Left cardiac atrium (tissue), 4 donors: ENCODE measurements at places on chromosomes 5 and 9. TPM values are rescaled to one million over a fixed set of nuclear protein-coding genes. Genes with fewer than 3 reads are reported as not detected.

The KIF24 gene
- total RNA-seq = 0.34 TPM

DNA sequence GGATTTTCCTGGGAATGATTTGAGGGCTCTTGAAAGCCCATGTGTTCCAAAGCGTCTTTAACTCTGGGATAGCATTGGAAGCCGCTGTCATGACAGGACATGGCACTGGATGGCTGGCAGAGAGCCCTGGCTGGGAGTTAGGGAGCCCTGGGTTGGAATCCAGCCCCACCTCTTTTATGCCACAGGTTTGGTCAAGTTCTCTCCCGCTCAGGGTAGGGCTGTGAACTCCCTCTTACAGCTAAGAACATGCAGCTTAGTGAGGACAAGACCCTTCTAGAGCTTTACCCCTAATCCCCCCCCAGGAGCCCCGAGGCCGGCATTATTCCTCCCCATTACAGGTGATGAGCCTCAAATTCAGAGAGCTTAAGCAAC is 37.2 kb downstream of the OLFML2A start:
- peak; percentile 4 for DNase-seq

The SLCO6A1 gene
- not detected for total RNA-seq

DNA sequence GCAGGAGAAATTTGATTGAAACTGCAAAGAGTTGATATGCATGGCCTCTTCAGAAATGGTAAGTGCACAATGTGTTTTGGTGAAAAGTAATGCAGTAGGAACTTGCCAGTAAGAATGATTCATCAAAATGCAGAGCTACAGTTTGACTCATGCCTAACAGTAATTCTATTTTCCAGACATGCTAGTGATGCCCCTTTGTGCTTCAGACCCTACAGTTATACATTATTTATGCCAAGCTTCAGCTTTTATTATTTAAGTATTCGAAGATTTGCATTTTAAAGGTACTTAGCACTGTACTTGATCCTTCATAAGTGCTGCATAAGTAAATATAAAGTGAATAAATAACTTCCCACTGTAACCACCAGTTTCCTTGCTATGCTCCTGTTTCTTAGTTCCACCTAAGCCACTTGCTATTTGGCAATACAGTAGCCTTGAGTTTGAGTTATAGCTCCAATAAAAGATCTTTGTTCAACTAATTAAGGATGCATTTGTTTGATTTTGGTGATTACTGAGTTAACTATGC is 3.6 kb upstream of the SPATA31E1 start:
- DNase-seq = no peak

The DNAI1 gene
- not detected for total RNA-seq

DNA sequence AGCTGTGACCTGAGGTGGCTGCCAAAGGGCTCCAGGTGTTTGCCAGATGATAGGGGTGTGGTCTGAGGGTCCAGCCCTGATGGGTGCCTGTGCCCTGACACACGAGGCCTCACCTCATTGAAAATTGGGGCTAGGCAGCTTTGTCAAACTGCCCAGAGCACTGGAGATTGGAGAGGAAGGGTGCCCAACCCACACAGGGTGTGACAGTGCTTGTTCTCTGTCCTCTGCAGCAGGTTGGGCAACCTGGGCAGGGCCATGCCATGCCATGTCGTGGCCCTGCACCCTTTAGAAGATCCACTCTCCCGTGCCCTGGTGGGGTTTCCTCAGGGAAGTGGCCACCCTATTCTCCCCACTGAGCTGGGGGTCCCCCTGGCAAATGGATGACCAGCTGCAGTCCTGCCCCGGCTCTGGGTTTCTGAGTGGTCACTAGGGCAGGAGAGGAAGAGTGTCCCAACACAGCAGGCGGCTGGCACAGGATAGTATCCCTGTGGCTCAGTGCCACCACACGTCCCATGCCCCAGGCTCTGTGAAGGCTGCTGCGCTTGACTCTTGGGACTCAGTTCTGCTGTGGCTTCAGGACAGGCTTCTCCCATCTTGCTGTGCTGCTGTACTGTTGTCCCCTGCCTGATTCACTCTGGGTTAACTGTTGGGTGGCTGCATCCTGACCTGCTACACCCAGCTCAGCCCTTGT is 100.8 kb upstream of the PITX1 start:
- no peak for DNase-seq

GRCh38 chr9:3784641-3785040 is 258.8 kb upstream of the RFX3 start:
- DNase-seq = no peak

The EPB41L4B gene
- total RNA-seq = 19.4 TPM

- DNase-seq = no peak
These were observed 139.8 kb upstream of the SPEF2 start for GRCh38 chr5:35477911-35478310.

The SLC34A1 gene
- not detected for total RNA-seq

- no peak for DNase-seq
These were observed 22.4 kb upstream of the RASGRF2 start for GRCh38 chr5:80937584-80938356.

DNA sequence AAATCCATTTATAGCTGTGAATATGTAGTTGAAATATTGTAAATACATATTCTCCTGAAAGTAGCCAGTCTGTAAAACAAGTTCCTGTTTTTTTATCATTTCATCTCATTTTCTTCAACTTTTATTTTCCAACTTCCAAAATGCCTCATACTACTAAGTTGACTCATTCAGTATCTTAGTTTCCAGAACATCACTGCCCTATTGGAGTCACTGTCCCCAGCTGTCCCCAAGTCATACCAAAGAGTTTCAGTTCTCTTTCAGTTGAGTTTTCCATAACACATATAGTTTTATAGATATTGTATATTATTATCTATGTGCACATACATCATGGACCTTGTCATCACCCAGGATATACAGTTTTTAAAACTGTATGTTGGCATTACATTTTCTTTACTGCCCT is 261.7 kb downstream of the CDH12 start:
- no peak for DNase-seq

GRCh38 chr5:167513381-167513780 is 778.1 kb upstream of the WWC1 start:
- DNase-seq = no peak

The PDE6A gene
- 0.16 TPM for total RNA-seq

DNA sequence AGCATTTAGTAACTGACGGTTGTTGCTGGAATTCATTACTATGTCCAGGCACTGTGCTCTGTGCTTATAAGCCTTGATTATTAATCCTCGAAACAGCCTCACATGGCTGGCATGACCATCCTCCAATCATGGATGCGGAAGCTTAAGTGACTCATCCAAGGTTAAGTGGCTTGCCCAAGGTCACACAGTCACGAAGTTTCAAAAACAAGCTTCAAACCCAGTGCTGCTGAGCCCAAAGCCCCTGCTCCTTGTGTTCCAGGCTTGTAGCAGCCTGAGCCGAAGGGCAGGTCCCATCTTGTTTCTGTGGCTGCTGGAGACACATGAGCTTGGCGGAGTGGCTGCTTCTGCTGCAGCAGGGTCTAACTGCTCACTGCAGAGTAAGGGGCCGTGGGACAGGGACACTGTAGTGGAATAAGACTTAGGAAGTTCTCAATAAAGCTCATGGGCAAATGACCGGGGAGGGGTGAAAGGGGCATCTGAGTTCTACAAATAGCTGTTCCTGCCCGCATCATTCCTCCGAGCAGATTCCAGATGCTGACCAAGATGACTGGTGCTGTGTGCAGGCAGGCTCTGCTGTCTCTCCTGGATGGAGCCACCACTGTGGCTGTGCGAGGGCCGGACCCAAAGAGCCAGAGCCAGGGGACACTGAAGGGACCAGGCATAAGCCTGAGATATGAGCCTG is 32.4 kb downstream of the WHRN start:
- no peak for DNase-seq

- DNase-seq = no peak
These were observed 215.3 kb upstream of the S1PR3 start for GRCh38 chr9:88775966-88776365.

GRCh38 chr9:76662476-76663281 is 101.6 kb upstream of the PCA3 start:
- no peak for DNase-seq

The BTNL3 gene
- total RNA-seq = not detected

The CKMT2 gene
- total RNA-seq = 742 TPM

DNA sequence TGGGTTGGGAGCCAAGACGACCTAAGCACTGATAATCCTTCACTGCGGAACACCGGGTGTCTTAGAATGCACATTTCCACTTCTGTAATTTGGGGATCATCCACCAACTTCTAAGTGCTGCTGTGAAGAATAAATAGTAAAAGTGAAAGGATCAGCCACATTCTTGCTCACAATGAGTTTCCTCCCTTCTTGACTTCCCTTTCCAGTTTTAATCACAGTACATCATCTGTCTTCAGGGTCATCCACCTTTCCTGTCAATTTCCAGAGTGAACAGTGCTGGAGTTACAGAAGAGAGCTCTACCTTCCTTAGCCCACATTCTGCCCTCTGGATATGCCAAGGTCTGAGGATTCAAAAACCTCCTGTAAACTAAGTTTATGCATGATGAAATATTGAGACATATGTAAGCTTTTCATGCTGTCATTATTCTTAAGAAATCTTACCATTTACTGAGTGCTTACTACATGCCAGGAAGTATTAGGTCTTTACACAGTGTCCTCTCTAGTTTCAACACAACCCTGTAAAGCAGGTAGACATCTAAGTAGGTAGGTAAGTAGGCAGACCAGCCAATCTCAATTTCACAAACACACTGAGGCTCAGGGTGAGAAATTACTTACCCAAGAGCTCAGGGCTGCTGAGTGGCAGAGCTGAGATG is 105.2 kb downstream of the CDK5RAP2 start:
- DNase-seq = no peak

GRCh38 chr5:95284572-95285408 is at the start of gene MCTP1:
MCTP1 (minus strand) TSS chr5:95285094.
- no peak for DNase-seq

GRCh38 chr5:14173377-14174229 is 30.5 kb downstream of the TRIO start:
- no peak for DNase-seq

The CATSPER3 gene
- 0.31 TPM for total RNA-seq
